ENCODE measurements at places on chromosomes 13 and 19.

GRCh38 chr13:21075011-21075378 lies 13.6 kb upstream of the LATS2 start:
- no peak for DNase-seq

DNA sequence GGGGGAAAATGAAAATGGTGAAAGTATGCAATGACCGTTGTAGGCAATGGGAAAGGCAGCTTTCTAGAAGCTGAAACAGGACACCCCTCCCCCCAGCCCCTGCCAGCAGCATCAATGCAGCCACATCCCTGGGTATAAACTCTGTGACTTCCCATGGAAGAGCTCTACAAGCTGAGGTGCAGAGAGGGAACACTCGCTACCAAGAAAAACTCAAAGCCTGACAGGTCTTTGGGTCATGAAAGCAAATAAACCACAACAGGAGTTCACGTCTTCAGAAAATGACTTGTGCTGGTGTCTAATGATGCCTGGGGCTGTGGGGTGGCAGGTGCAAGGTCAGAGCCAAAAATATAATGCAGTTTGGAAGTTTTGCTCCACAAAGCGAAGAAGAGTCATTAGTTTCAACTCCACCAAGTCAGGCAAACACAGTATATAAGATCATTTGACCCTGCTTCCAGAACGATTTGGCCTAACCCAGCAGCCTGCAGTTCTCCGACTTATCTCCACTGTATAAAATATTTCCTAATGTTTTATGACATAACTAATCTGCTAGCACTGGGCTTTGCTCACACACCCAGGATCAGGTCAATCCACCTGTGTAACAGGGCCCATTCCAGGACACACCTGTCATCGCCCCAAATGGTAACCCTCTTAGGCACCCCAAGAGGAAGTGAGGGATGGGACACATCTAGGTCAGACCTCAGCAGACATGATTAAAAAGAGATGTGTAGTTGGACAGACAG lies 102.1 kb downstream of the IRS2 start:
- DNase-seq: no peak

DNA sequence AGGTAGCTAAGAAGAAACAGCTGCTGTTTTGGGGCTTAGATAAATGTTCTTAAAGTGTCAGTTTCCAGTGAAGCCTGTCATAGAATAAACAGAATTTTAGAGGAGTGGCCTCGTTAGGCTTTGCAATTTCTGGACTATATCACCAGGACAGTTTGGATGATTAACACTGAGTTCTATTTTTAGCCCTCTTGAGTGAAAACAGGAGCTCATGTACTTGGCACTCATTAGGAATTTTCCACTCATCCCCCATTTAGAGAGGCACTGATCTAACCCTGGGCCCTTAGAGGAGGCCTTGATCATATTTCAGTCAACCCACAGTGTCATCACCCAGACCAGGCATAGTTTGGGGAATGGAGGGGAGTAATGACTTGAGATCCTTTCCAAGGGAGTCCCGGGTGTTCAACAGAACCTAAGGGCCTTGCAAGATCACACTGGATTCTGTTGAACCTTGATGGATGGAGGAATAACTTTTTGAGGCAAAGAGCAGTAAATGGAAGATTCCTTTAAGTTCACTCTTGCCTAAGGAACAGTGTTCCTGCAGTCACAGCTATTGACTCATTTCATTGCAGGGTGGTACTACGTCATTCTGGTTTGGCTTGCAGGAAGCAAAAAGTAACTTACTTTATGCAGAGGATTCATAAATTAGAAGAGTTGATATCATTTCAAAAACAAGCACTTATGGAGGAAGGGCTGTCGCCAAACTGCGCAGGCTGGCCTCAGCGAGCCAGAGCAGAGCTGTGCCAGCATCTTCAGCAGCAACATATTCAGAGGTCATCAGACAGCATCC lies 160.2 kb downstream of the SLC7A1 start:
- DNase-seq: no peak

GRCh38 chr13:42266473-42266872 lies 5.5 kb upstream of the AKAP11 start:
- no peak for DNase-seq

GRCh38 chr19:58468216-58468839 lies 1.4 kb downstream of the ZNF324 start:
- DNase-seq: no peak

- DNase-seq: no peak
These were observed 6.9 kb upstream of the CYSLTR2 start for GRCh38 chr13:48646791-48647190.

- DNase-seq: no peak
These were observed 24.6 kb downstream of the ZNF430 start for GRCh38 chr19:21045028-21045427.

GRCh38 chr13:50187352-50188029 lies 172.2 kb downstream of the KCNRG start:
- DNase-seq: no peak

GRCh38 chr19:16903347-16903746 lies 14.5 kb downstream of the F2RL3 start:
- no peak for DNase-seq

DNA sequence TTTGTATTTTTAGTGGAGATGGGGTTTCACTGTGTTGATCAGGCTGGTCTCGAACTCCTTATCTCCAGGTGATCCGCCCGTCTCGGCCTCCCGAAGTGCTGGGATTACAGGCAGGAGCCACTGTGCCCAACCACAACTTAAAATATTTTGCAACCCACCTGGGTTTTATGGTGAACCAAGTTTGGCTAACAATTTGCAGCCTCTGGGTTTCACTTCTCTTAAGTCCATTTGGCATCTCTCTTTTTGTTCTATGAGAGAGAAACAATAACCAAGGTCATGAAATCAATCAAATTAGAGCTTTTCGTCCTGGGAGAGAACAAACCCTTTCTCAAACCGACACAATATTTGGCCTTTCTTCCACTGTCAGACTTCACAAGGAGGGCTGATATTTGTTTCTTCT lies 5.6 kb upstream of the SMAD9 start:
- no peak for DNase-seq

GRCh38 chr13:113001241-113002140 lies 32.5 kb downstream of the MCF2L start:
- DNase-seq: peak; percentile 83

GRCh38 chr19:407511-408440 lies 1.2 kb downstream of the C2CD4C start:
- DNase-seq: peak; percentile 24

- no peak for DNase-seq
These were observed 277.0 kb upstream of the PCDH20 start for GRCh38 chr13:61692691-61693090.

DNA sequence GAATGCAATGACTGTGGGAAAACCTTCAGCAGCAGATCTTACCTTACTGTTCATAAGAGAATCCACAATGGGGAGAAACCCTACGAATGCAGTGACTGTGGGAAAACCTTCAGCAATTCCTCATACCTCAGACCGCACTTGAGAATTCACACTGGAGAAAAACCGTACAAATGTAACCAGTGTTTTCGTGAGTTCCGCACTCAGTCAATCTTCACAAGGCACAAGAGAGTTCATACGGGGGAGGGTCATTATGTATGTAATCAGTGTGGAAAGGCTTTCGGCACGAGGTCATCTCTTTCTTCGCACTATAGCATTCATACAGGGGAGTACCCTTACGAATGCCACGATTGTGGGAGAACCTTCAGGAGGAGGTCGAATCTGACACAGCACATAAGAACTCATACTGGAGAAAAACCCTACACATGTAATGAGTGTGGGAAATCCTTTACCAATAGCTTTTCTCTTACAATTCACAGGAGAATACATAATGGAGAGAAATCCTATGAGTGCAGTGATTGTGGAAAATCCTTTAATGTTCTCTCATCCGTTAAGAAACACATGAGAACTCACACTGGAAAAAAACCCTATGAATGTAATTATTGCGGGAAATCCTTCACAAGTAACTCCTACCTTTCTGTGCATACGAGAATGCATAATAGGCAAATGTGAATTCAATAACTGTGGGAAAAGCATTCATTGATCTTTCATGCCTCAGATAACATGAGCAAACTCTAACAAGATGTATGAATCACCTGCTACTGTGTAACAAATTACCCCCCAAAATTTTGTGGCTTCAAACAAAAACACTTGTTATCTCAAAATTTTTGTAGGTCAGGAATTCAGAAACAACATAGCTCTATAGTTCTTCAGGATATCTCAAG lies 13.8 kb downstream of the ZNF557 start:
- no peak for DNase-seq

DNA sequence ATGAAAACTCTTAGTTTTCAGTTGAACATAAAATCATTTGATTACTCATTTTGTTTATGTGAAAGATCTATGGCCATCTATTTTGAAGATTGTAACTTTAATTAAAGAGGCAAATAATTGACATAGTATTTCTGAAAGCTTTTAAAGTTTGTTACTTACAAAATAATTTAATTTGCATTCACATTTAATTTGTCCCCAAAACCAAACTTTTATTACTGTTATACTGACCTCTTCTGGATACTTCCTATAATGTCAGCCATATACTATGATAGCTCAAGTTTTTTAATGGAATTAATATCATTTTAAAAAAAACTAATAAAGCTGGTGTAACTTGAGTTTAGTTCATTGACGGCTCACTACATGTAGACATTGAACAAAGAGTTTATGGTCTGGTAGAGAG lies 4.9 kb upstream of the SGCG start:
- DNase-seq: no peak

- DNase-seq: no peak
These were observed 138.9 kb downstream of the OLFM4 start for GRCh38 chr13:53167561-53167960.

DNA sequence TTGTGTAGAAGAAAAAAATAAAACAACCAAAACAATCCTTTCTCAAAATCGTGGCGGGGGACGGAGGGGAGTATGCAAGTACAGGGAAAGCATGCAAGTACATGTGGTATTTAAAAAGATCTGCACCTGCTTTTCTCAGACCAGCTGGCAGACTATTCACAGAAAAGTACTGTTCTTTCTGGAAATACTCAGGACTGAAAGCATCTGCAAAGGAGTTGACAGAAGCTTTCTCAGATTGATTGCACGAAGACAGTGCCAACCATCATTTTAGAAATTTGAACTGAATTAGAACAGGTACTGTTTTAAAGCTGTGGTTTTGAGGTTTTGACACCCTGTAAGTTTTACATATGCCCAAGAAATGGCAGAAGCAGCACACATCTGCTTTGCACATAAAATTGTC lies 19.8 kb upstream of the PCDH8 start:
- DNase-seq: no peak

- no peak for DNase-seq
These were observed 1550.9 kb downstream of the PCDH9 start for GRCh38 chr13:65679240-65679639.

GRCh38 chr13:92303428-92303827 lies 905.0 kb downstream of the GPC5 start:
- no peak for DNase-seq

- no peak for DNase-seq
These were observed 246.1 kb downstream of the KCNRG start for GRCh38 chr13:50261130-50261901.

- DNase-seq: no peak
These were observed 6.0 kb downstream of the GPATCH1 start for GRCh38 chr19:33086955-33087354.

GRCh38 chr13:99311137-99311536 lies 3.9 kb upstream of the GPR183 start:
- no peak for DNase-seq

DNA sequence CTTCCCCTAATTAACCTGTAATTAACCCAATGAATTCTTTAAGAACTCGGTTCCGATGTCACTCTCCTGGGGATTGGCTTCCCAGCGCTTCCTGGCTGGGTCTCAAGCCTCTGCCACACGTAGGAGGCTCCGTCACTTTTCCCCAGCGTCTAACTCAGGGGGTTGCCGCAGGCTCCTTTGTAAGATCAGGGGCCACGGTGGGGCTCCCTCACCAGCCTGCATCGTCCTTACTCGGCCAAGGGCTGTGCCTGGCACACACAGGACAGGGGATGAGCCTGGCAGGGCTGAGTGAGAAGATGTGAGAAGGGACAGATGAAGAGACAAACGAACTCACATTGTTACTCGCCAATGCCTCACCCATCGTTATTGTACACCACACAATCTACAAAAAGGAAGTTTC lies 20.9 kb upstream of the ATP11A start:
- no peak for DNase-seq

DNA sequence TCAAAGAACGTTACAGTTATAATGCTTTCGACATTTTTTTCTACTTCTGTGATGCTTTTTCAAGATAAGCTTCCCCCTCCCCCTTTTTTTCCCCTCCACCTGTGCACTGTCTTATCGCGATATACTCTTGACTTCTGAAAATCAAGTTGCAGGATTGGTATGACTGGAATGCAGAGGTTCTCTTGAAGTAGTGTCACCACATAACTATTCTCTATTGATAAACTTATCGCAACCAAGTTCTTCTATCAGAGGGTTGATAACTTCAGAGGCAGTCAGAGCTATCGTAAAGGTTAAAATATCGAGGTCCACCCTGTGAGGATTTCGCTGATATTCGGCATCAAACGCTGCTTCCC lies 820 bp downstream of the EID2 start:
- no peak for DNase-seq

DNA sequence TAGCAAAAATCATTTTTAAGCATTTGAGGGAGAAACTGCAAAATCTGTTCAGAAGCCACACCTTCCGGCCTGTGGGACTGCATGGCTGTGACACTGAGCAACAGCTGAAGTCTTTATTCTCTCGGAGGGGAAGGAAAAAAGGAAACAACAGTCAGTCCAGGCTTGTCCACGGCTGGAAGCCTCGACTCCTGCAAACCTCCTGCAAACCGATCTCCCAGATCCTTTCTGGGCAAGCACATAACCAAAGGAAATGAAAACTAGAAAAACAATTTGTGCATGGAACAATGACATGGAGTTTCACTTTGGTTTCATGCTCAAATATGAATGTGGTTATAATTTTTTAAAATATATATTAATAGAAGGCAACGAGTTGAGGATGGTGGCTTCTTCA lies 1.0 kb downstream of the COL4A1 start:
- DNase-seq: no peak

- DNase-seq: no peak
These were observed 12.2 kb downstream of the ABHD13 start for GRCh38 chr13:108230377-108230776.

GRCh38 chr19:45848922-45849321 lies 14.0 kb downstream of the SYMPK start:
- DNase-seq: no peak

- DNase-seq: no peak
These were observed 49.3 kb downstream of the IFT88 start for GRCh38 chr13:20616059-20616797.

GRCh38 chr13:108834193-108834592 lies 204.8 kb downstream of the MYO16 start:
- no peak for DNase-seq

DNA sequence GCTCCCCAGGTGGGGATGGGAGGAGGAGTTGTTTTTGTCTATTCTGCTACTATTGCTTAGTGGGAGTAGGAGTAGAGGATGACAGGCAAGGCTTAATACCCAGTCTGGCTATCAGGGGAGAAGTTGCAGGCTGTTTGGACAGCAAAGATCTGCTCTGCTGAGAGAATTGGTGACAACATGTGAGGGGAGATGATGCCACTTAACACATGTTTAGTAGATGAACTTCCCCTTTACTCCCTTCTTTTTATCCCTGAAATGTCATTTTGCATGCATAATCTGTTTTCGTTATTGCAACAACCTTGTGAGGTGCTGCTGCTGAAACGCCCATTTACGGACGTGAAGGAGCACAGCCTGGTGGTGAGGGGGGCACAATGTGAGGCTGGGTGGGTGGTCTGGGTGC lies 3.0 kb upstream of the CYP4F12 start:
- no peak for DNase-seq

GRCh38 chr19:50922317-50922853 lies 11.2 kb upstream of the KLK4 start:
- DNase-seq: peak; percentile 82

GRCh38 chr13:32047793-32048192 lies 16.2 kb downstream of the FRY start:
- no peak for DNase-seq

- peak; percentile 60 for DNase-seq
These were observed 2.0 kb downstream of the ZBTB7A start for GRCh38 chr19:4064496-4065260.
